Fibroblast of skin of abdomen (primary cell): ENCODE measurements at places on chromosomes 2 and 18.

DNA sequence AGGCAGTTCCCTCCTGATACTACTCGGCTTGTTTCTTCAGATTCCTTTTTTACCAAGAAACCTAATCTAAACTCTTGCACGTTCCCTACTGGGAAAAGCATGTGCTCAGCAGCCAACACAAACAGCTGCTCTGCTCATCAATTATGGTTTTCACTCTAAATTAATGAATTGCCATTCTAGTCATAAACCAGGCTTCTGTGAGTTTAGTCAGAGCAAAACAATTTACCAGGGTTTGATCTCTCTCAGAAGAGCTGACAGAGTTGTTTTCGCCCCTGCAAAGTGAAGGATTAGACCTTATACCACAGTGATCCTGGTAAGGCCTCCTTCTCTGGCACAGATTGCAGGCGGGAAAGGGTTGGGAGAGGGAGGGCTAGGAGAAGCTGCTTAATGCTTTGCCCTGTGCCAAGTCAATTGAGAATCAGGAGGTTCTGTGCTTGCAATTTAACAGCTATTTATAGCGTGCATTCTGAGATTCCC lies 57.2 kb downstream of the REEP1 start:
- peak; percentile 60 for DNase-seq

DNA sequence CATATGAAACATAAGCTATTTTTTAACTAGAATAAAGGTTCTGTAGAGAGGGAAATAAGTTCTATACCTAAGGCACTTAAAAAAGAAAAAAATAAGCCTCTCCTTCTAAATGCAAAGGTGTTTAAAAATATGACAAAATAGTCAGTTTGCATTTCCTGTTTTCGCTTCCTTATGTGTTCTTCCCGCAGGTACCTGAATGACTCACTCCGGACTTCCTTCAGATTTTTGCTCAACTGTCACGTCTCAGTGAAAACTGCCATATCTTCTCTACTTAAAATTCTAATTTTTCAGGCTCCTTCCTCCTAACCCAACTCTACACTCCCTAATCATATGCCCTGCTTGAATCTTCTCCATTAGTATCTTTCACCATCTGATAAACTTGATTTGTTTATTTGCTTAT lies 1333.1 kb downstream of the LRP1B start:
- DNase-seq, result no peak

DNA sequence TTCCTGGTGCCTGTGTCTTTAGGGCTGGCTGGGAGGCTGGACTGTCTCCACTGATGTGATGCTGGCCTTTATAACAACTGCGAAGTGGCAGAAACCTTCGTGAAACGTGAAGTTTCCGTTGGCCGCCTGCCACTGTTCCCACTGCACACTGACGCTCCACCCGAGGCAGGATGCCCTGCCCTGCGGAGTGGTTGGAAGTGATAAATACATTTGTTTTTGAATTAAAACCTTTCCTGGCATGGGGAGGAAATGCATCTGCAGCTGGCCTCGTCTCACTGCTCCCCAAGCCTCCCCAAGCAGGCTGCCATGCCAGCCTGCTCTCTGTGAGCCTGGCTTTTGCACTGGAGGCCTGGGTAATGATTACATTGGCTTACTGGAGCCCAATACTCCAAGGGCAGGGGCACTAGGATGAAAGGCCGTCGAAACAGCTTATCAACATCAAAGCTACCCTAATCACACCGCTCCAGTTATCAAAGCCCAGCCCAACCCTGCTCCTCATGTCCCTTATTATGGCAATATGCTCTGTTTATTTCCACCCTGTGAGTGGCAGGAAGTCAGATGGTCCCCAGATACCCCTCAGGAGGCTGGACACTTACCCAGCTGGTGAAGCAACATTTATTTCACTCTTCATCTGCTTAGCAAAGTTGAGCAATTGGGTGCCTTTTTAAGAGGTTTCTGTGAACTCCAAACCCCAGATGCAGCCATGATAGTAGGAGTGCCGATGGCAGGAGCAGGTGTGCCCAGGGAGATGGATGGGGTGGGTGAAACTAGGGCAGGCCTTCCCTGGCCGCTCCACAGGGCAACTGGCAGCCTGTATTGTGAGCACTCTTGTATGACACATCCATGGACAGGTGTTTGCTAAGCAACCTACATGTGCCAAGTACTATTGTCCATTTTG lies 97.4 kb upstream of the ITGA6 start:
- DNase-seq, result no peak

GRCh38 chr2:240233885-240234502 lies 93.5 kb upstream of the OTOS start:
- no peak for DNase-seq

GRCh38 chr18:23126376-23127056 lies 8.8 kb upstream of the CABLES1 start:
- no peak for DNase-seq

DNA sequence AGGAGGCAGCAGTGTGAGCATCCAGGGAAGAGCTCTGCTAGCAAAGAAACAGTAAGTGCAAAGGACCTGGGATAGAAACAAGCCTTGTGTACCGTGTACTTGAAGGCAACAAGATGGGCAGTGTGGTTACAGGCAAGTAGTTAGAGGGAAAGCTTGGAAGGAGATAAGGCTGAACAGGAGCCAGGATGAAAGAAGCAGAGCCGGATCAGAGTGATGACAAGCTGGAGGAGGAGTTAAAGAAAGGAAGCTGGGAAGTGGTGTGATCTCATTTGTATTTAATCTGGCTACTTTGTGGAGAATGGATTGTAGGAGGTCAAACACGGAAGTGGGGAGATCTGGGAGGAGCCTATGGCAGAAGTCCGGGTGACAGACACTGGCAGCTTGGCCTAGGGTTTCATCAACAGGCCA lies 44.7 kb upstream of the VPS54 start:
- DNase-seq, result peak; percentile 69
